ENCODE measurements at places on chromosomes 6 and 20.

GRCh38 chr20:38969708-38970107 is 7.6 kb downstream of the DHX35 start:
- DNase-seq: no peak

GRCh38 chr6:35648203-35648602 is 40.5 kb downstream of the FKBP5 start:
- no peak for DNase-seq

DNA sequence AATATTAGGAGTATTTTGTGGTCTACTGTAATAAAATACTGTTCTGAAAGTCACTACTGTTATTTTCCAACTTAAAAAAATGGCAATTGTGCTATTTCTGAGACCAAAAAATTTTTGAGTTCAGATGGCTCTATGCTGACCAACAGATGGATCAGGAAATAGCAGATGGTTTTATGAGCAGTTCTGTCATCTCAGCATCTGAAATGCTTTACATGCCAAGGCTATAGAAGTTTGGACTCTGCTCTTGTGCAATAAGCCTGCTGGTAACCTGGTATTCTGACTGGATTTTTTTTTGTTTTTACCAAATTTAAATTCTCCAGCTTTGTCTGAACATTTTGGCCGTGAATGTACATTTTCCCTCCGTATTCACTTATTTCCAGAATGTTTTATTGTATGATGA is 1127.5 kb downstream of the GRIK2 start:
- no peak for DNase-seq

DNA sequence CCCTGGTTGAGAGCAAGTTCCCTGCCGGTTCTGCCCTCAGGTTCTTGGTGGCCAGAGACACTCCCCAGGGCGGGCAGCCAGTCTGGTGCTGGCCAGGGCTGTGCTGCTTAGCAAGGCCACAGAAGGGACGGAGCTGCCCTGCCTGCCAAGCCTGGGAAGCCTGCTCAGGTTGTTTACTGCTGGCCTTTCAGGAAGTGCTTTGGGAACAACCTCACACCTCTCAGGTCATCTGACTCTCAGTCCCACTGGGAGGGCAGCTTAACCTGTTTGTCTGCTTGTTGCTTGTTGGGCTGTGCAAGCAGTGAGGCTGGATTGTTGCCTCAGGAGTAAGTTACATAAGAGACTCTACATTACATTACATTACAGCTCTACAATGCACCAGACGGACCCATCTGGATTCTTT is 75.8 kb upstream of the AFDN start:
- no peak for DNase-seq

All from stimulated activated CD4-positive, alpha-beta T cell treated with anti-CD3 and anti-CD28 coated beads, Interleukin-1b, Interleukin-23, amount 100 ng/mL, for 48 hours (primary cell).